ENCODE measurements at places on chromosomes 7 and 10. TPM values are rescaled to one million over a fixed set of nuclear protein-coding genes. Genes with fewer than 3 reads are reported as not detected.

Gene DPY19L1
- total RNA-seq, result 15.9 TPM

Gene SPDYE5
- not detected for total RNA-seq

Gene SOSTDC1
- total RNA-seq, result not detected

GRCh38 chr10:13700473-13701144 lies 113.8 kb downstream of the PRPF18 start:
- no peaks in the 10 kb centered on the region for H3K36me3 ChIP-seq
- no peak for DNase-seq
- no peaks in the 10 kb centered on the region for H3K27me3 ChIP-seq
- no peak overlapping the region for H3K27ac ChIP-seq
- no peak overlapping the region for H3K4me3 ChIP-seq

GRCh38 chr7:41915871-41916270 lies 213.0 kb upstream of the INHBA start:
- no peak overlapping the region for H3K4me3 ChIP-seq
- no peak for DNase-seq
- no peak overlapping the region for H3K27ac ChIP-seq
- no peaks in the 10 kb centered on the region for H3K36me3 ChIP-seq

GRCh38 chr7:157112706-157113105 lies 26.0 kb upstream of the UBE3C start:
- no peaks in the 10 kb centered on the region for H3K4me1 ChIP-seq
- no peaks in the 10 kb centered on the region for H3K27me3 ChIP-seq
- no peaks in the 10 kb centered on the region for H3K36me3 ChIP-seq
- no peak overlapping the region for H3K4me3 ChIP-seq
- no peak for DNase-seq

DNA sequence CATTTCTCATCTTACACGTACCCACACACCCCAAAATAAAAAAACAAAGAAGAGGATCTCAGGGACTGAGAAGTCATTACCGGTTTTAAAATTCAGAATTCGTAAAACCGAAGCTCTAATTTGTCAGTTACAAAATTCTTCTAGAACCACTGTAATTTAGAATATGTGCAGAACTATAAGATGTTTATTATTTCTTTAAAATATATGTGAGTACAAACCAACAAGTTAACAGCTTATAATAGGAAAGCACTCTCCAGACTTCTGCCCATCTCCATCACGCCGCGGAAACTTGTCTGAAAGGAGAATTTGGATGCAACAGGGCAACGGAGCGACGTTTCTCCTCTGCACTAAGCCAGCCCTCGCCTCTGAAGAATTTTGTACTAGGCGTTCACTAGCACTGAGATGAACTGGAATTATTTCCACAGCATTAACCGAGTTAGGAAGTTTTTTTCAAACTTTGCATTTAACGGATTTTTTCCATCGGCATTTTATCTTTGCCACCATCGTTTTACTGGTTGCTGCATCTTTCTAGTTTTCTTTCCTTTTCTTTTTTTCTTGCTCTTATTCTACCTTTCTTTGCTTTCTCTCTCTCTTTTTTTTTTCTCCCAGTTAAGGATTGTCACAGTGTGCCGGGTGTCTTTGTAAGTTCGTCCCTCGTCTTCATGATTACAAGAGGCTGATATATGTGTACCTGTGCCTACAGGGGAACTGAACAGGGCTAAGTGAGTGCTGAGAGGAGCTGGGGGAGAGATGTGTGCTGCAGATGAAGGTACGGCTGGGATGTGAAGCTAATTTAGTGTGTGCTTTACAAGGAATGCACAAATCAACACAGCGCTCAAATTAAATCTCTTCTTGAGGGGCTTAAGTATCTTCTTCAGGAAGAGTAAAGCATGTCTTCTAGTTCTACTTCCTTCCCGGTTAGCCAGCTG lies 295.9 kb upstream of the NFE2L3 start:
- H3K27me3 ChIP-seq, result peaks cover 96% of the 10 kb centered on the region
- no peaks in the 10 kb centered on the region for H3K36me3 ChIP-seq

- no peak overlapping the region for H3K4me3 ChIP-seq
- no peaks in the 10 kb centered on the region for H3K36me3 ChIP-seq
- H3K27ac ChIP-seq, result no peak overlapping the region
- no peaks in the 10 kb centered on the region for H3K4me1 ChIP-seq
- DNase-seq, result no peak
Measured at GRCh38 chr7:143418681-143419458, 10.2 kb upstream of the EPHA1 start.

GRCh38 chr10:108500396-108500795 lies 1335.9 kb upstream of the SORCS1 start:
- DNase-seq, result no peak
- H3K4me1 ChIP-seq, result no peaks in the 10 kb centered on the region
- no peak overlapping the region for H3K4me3 ChIP-seq

DNA sequence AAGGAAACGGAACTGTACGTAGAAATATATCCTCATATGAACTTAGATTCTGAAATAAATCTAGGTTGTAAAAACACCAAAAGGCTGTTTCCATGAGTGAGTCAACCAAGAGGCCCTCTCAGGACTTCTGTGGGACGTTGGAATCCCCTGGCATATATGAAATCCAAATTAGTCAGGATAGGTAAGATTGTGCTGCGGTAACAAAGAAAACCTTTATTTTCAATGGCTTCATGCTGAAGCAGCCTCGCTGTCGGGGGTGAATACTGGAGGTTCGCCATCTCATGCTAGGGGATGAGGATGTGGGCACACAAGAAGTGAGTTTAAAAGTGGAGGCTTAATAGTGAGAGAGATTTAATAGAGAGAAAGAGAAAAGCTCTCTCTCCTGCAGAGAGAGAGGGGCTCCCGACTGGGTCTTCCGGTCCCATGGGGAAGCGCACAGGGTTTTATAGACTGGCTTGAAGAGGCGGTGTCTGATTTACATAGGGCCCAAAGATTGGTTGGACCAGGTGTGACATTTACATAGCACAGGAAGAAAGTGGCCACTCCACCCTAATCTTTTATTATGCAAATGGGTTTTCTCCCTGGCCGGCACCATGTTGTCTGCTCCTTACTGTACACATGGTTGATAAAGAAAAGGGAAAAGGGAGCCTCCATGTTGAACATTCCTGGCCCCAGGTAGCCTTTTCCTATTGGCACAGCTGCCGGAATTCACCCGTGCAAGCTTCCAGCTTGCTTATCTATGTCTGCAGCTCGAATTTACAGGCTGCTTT lies 52.3 kb upstream of the SEPHS1 start:
- no peak overlapping the region for H3K27ac ChIP-seq
- no peak for DNase-seq
- H3K4me1 ChIP-seq, result no peaks in the 10 kb centered on the region
- no peaks in the 10 kb centered on the region for H3K36me3 ChIP-seq
- no peaks in the 10 kb centered on the region for H3K27me3 ChIP-seq

DNA sequence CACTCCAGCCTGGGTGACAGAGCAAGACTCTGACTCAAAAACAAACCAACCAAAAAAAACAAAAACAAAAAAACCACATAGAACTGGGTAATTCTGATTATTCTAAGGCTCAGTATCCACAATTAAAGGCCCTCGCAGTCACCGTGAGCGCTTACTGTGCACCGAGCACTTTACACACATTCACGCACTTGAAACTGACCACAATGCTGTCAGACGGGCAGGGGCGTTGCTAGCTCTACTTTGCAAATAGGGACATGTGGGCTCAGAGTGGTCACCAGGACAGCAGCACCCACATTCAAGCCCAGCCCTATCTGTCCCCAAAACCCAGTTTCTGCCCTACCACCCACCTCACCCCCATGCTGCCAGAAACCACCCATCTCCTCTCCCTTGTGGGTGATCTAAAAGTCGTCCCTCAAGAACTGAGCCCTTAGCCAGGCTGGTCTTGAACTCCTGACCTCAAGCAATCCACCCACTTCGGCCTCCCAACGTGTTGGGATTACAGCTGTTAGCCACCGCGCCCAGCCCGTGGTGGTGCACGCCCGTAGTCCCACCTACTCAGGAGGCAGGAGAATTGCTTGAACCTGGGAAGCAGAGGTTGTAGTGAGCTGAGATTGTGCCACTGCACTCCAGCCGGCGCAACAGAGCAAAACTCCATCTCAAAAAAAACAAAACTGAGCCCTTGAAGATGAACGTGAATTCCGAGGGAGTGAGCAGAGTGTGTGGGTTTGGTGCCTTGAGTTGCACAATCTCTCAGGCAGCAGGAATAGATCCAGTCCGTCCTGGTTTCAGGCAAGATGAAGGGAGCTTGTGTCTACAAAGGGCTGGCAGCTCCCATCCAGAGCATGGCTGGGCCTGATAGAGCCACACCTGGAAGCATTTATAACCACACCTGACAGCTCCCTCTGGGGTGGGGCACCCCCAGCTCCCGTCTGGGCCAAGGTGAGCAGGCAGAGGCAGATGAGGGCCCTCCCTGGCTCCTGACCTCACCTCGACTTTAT lies 5.4 kb upstream of the HSPB1 start:
- DNase-seq, result no peak
- no peak overlapping the region for H3K27ac ChIP-seq
- no peaks in the 10 kb centered on the region for H3K36me3 ChIP-seq
- H3K27me3 ChIP-seq, result no peaks in the 10 kb centered on the region

DNA sequence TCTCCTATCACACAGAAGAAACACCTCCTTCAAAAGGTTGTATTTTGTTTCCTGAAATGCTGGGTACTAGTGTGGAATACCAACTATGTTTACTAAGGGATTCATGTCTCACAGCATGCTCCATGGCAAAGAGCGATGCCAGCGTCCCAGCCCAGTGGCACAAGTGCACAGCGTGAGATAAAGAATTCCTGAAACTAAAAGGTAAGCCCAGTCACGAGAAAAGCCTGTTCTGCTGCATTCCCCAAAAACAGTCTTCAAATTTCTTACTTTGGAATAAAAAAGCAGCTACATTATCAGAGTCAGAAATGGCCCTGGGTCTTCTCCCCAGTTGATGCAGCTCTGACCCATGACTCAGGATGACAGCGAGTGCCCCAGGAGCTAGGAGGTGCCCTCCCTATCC lies 53.1 kb upstream of the DDC start:
- H3K4me3 ChIP-seq, result no peak overlapping the region
- H3K27ac ChIP-seq, result no peak overlapping the region
- H3K27me3 ChIP-seq, result no peaks in the 10 kb centered on the region
- DNase-seq, result no peak

- H3K27me3 ChIP-seq, result no peaks in the 10 kb centered on the region
- no peaks in the 10 kb centered on the region for H3K36me3 ChIP-seq
- H3K27ac ChIP-seq, result no peak overlapping the region
- no peaks in the 10 kb centered on the region for H3K4me1 ChIP-seq
- no peak for DNase-seq
- H3K4me3 ChIP-seq, result no peak overlapping the region
Measured at GRCh38 chr7:132354527-132354926, 221.7 kb downstream of the PLXNA4 start.

DNA sequence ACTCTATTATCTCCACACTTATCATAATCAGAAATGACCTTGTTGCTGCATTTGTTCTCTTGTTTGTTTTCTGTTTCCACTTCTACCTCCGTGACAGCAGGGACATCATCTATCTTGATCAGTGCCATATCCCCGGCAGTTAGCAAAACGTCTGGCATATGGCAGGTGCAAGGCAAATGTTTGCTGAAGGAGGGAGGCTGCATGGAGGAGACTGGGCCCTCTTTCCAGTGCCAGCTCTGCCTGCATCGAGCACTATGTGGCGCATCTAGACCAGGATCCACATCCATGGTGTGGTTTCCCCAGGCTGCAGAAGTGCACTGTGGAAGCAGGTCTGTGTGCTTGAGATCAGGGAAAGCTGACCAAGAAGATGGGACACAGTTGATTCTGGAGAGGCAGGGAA lies 181.2 kb downstream of the KCNMA1 start:
- no peak for DNase-seq
- H3K36me3 ChIP-seq, result no peaks in the 10 kb centered on the region
- H3K27me3 ChIP-seq, result no peaks in the 10 kb centered on the region
- no peak overlapping the region for H3K4me3 ChIP-seq
- H3K4me1 ChIP-seq, result no peaks in the 10 kb centered on the region
- H3K27ac ChIP-seq, result no peak overlapping the region

DNA sequence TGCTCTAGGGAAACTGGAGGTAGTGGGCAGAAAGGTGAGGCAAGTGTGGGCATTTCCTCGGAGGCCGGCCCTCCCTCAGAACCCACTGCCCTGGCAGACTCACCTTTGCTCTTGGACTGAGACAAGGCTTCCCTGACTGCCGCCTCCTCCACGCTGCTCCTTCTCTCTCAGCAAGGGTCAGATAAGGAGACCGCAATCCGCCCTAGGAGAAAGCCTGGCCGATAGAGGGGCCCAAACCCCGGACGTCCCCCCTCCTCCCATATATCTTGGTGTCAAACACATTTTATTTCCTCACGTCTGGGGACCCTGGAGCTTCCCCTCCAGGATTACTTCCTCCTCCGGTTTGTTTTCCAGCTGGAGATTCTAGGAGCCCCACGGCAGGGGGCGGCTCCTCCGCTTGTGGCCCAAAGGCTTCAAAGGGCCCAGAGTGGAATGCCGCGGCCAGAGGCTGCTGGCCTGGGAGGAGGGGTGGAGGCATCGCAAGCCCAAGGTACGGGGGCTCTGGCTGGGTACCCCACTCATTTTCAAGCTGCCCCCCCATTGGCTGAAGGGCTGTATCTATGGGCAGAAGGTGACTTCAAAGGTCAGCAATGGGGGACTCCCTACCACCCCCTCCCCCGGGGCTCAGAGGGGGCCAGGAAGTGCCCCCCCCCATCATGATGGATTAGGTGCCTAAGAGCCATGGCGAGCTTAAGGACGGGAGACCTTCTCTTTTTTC lies 31.7 kb upstream of the LBX1 start:
- no peak for DNase-seq
- no peaks in the 10 kb centered on the region for H3K4me1 ChIP-seq
- no peak overlapping the region for H3K4me3 ChIP-seq
- no peaks in the 10 kb centered on the region for H3K27me3 ChIP-seq
- no peak overlapping the region for H3K27ac ChIP-seq

GRCh38 chr10:8065651-8066050 lies 11.2 kb downstream of the GATA3 start:
- no peaks in the 10 kb centered on the region for H3K27me3 ChIP-seq
- H3K27ac ChIP-seq, result no peak overlapping the region
- DNase-seq, result no peak
- H3K36me3 ChIP-seq, result peaks cover 74% of the 10 kb centered on the region
- peaks cover 98% of the 10 kb centered on the region for H3K4me1 ChIP-seq
- H3K4me3 ChIP-seq, result no peak overlapping the region

DNA sequence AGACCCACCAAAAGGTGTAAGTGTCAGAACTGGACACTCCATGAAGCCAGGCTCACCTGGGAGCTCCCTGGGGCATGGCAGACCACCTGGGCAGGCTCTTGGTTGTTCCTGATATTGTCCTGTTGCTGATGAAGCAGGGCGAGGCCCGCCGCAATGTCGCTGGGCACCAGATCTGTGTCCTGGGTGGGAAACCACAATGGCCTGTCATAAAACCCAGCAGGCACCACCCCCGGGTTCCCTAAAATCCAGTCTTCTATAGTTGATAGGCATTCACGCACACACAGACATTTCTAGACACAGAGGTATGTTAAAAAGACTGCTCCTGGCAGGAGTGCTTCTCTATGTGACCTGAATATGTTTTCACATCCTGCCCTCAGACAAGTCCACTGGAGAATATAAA lies 15.0 kb downstream of the DAGLB start:
- no peak overlapping the region for H3K27ac ChIP-seq
- no peak for DNase-seq
- peaks cover 25% of the 10 kb centered on the region for H3K4me1 ChIP-seq
- no peak overlapping the region for H3K4me3 ChIP-seq

- H3K27me3 ChIP-seq, result no peaks in the 10 kb centered on the region
- no peak for DNase-seq
- H3K4me3 ChIP-seq, result no peak overlapping the region
- no peaks in the 10 kb centered on the region for H3K4me1 ChIP-seq
- no peaks in the 10 kb centered on the region for H3K36me3 ChIP-seq
Measured at GRCh38 chr7:12623885-12624498, 53.5 kb downstream of the SCIN start.

GRCh38 chr7:37709631-37710509 lies 26.3 kb downstream of the GPR141 start:
- no peak for DNase-seq
- no peaks in the 10 kb centered on the region for H3K4me1 ChIP-seq
- no peaks in the 10 kb centered on the region for H3K36me3 ChIP-seq
- no peaks in the 10 kb centered on the region for H3K27me3 ChIP-seq
- H3K4me3 ChIP-seq, result no peak overlapping the region
